ENCODE measurements at places on chromosomes 5 and 9.
A peak's percentile ranks its signal among the peaks of the same experiment; 100 is the strongest.

DNA sequence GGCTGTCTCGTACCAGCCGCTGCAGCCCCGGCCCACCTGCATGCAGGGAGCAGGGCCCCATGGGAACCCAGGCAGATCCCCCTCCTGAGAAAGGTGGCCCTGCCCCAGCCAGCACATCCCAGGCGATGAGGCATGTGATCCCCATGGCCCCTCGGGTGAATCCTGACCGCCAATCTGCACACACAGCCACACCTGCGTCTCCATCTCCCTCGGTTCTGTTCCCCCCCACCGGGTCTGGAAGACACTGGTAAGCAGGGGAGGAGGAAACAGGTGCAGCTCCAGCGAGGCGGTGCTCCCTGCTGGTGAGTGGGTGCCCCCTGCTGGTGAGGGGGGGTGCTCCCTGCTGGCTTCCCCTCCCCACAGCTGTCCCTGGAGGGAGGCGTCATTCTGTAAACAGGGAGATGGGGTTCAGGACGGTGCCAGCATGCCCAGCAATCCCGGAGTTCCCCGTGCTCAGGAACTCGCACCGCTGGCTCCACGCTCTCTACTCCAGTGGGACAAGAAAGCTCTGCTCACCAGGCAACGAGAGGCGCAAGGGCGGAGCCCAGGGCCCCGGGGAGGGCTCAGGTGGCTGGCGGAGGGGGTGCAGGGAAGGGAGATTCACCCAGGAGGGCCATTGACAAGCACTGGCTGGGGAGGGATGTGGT is 28.4 kb upstream of the SLC12A7 start:
- peak; percentile 51 for DNase-seq

- no peak for DNase-seq
Observed at GRCh38 chr9:87558606-87559190, 61.0 kb downstream of the DAPK1 start.

- no peak for DNase-seq
Observed at GRCh38 chr9:136740971-136741882, 1.5 kb downstream of the LCN10 start.

GRCh38 chr9:111276431-111277128 is 53.4 kb downstream of the OR2K2 start:
- no peak for DNase-seq

GRCh38 chr9:87277346-87277745 is 220.3 kb upstream of the DAPK1 start:
- no peak for DNase-seq

DNA sequence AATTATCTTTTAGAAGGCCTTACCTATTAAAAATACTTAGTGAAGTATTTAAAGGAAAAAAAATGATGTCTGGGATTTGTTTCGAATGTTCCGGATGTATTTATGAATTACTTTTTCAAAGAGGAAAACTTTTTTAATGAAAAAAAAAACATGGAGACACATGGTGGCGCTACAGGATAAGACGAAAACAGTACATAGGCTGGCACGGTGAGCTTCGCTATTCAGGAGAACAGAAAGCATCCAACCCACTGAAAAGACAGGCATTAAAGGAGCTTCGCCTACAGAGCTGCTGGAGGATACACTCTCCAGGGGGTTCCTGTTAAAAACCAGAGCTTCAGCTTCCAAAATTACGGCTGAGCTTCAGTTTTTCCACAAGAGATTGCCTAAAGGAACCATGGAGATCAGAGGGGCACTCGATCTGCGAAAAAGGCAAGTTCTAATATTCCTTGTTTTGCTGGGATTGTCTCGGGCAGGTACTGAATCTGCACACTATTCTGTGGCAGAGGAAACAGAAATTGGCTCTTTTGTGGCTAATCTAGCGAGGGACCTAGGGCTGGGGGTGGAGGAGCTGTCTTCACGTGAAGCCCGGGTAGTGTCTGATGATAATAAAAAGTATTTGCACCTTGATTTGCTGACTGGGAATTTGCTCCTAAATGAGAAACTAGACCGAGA is at the start of gene PCDHB14:
TSS of gene PCDHB14 (plus strand) at position 232 of the 672 bp plus-strand sequence. CDS start at position 395, 163 bp downstream.
- peak; percentile 22 for DNase-seq
